B cell (primary cell): ENCODE measurements at places on chromosomes 3 and 15. TPM values are rescaled to one million over a fixed set of nuclear protein-coding genes. Genes with fewer than 3 reads are reported as not detected.

The ZBTB47 gene
- total RNA-seq: 1.6 TPM in 2 replicates

The HRG gene
- total RNA-seq: not detected in 2 replicates

The SEMA6D gene
- not detected in 2 replicates for total RNA-seq

DNA sequence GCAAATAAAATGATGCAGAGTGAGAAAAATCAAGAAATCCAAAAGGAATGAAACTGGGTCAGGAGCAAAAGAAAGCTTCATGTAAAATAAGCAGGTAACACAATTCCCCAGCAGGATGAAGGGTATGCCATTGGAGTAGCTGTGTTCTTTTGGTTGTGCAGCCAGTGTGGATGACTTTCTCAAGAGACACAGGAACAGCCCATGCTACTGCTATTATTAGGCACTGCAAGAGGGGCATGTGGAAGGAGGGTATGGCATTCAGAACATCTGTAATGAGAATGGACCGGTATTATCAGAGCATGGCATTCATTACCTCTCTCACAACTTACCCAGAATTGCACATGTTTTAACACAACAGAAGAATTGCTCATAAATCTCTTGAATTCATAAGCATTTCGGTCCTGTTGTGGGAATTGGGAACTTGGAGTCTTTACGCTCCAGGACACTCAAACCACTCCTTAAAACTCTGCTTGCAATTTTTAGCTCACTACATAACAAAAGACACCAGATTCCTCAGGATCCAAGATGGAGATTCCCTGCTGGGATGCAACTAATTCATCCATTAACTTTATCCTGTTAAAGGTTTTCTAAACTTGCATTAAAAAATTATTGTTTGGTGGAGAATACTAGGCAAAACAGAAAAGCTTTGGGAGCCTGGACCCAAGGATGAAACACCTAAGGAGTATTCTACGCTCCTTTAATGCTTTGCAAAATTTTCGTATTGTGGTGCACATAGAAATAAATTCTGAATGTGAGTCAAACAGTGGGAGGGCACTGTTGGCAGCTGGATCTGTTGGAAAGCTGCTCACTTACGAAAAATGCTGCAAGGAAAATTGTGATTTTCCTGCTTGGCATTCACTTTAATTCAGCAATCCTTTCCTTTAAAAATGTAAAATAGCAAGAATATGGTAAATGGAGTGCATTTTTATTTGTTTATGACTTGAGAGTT is 34.6 kb upstream of the CDIN1 start:
- H3K27ac ChIP-seq: no peak overlapping the region
- no peaks in the 10 kb centered on the region for H3K4me1 ChIP-seq
- H3K4me3 ChIP-seq: no peak overlapping the region
- H3K27me3 ChIP-seq: no peaks in the 10 kb centered on the region
- DNase-seq: no peak

- H3K4me1 ChIP-seq: peaks cover 12% of the 10 kb centered on the region
- H3K27ac ChIP-seq: no peak overlapping the region
- no peak for DNase-seq
- H3K27me3 ChIP-seq: peaks cover 16% of the 10 kb centered on the region
- no peaks in the 10 kb centered on the region for H3K36me3 ChIP-seq
These were observed 4.3 kb upstream of the SLC6A20 start for GRCh38 chr3:45800611-45801010.

DNA sequence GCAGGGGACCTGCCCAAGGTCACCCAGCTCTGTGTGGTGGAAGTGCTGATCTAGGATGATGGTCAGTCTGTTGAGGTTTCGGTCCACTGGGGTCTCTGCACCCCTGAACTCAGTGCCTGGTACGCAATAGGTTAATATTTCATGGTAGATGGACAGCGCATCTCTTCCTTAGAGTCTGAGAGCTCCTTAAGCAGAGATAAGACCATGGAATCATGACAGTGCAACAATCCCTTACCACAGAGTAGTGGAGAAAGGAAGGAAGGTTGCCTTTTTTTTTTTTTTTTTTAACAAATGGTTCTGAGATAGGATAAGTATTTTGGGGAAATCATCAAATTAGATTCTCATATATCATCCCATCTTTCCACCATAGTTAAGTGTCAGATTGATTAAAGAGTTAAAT is 79.8 kb upstream of the SLC6A1 start:
- DNase-seq: no peak
- H3K27ac ChIP-seq: no peak overlapping the region
- no peaks in the 10 kb centered on the region for H3K36me3 ChIP-seq
